NCI-H446 treated with DMSO at 0.1 percent for 48 hours (cell line): ENCODE measurements at places on chromosomes 2 and 18.

GRCh38 chr2:70321370-70321769 is 19.5 kb upstream of the FAM136A start:
- no peak for DNase-seq

- DNase-seq, result peak; percentile 9
These were observed 71.1 kb upstream of the TFCP2L1 start for GRCh38 chr2:121356058-121356640.

DNA sequence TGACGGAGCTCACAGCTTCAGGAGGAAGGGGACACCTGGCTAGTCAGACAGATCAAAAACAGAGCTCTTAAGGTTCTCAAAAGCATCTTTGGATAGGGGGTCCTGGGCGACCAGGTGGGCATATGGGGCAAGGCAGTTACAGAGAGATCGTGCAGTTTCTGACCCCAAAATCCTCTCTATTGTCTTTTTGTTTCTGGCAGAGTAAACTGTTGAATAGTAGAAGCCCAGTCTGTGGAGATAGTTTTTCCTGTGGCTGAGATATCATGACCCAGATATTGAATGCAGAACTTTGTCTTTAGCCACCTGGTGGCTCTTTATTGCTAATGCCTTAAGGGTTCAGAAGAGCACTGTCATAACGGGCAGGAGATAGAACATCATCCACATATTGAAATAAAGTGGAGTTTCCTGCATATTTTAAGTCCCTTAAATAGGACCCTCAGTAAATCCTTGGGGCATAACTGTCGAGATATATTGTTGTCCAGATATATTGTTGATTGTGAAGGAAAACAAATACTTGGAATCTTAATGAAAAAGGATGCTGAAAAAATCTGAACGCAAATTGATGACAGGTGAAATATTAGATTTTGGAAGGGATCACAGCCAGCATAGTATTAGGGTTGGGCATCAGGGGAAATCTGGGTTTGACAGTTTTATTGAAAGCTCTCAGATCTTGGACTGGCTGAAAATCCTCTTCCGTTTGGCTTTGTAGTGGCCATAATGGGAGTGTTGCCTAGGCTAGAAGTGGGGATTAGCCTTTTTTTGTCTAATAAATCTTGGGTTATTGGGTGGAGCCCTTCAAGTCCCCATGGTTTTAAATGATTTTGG is 14.1 kb upstream of the ZDBF2 start:
- no peak for DNase-seq

DNA sequence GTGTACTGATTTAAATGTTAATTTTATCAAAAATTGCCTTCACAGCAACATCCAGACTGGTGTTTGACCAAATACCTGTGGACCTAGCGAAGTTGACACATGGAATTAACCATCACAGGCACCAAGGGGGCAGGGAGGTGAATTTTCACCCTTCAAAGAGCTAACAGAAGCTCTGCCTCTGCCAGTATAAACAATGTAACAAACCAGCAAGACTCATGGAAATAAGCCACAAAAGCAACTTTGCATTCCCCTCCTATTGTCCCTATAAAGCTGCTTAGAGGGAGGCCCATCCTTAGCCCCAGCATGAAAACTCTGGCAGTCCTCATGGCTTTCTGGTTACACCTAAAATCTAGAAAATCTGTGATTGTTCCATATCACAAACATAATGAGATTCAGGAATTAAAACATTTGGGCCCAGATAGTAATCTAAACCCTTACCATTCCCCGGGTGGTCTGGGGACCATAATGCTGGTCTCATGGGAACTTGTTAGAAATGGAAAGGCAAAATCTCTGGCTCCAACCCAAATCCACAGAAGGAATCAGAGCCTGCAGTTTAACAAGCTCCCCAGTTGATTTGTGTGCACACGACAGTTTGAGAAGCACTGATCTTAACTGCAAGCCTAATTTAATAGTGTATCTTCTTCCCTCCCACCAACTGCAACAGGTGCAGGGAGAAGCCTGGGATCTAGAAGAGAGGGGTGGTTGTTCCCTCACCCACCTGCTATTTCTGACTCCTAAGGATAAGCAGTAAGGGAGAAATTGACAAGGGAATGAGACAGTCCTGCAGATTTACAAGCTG is 23.1 kb downstream of the SERPINB11 start:
- DNase-seq, result no peak

- no peak for DNase-seq
These were observed 2.2 kb upstream of the MTCL1 start for GRCh38 chr18:8703092-8703709.

DNA sequence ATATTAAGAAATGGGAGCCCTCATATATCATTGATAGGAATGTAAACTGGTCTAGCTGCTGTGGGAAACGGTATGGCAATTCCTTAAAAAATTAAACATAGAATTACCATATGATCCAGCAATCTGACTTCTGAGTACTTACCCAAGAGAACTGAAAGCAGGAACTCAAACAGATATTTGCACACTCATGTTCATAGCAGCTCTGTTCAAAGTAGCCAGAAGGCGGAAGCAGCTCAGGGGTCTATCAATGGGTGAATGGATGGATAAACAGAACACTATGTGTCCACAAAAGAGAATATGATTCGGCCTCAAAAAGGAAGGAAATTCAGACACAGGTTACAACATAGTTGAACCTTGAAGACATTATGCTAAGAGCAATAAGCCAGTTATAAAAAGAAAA is 135.7 kb upstream of the NDUFV2 start:
- no peak for DNase-seq

DNA sequence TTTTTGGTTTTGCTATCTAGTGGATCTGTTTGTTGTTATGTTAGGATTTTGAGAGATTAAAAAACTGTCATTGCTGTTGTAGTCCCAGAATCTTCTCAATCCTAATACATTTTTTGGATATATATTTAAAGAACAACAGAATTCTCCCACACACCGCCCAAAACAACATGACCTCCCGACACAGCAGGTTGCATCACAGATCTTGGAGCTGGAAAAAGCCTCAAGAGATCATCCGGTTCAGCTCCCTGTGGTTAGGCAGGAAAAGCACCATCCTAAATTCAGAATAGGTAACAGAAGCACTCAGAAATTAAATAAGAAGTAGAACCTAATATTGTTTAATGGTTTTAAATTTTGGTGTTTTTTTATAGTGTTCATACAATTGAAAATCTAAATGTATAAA is 251.4 kb upstream of the STON1 start:
- DNase-seq, result no peak

GRCh38 chr18:48084041-48084757 is 153.7 kb upstream of the SMAD2 start:
- no peak for DNase-seq

GRCh38 chr18:36135264-36135663 is 5.6 kb downstream of the ELP2 start:
- DNase-seq, result no peak

- DNase-seq, result no peak
These were observed 31.5 kb downstream of the CPO start for GRCh38 chr2:206970589-206971360.

- DNase-seq, result no peak
These were observed 550.7 kb downstream of the THSD7B start for GRCh38 chr2:137316075-137316474.

DNA sequence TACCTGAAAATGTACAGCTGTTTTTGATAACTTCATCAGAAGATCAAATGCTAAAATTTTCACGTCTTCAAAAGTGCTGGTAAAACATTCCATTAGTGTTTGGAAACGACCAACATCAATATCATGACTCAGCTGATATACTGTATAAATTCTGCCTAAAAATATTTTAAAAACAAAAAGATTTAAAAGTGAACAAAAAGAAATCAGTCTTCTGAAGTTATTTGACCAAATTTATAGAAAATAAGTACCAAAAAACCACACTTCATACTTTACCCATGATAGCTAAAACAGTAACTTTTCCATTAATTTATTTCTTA is 35.6 kb downstream of the THADA start:
- DNase-seq, result no peak

- DNase-seq, result no peak
These were observed 19.5 kb downstream of the MYO1B start for GRCh38 chr2:191264647-191265081.

GRCh38 chr2:233829193-233830110 is 24.9 kb downstream of the HJURP start:
- no peak for DNase-seq

DNA sequence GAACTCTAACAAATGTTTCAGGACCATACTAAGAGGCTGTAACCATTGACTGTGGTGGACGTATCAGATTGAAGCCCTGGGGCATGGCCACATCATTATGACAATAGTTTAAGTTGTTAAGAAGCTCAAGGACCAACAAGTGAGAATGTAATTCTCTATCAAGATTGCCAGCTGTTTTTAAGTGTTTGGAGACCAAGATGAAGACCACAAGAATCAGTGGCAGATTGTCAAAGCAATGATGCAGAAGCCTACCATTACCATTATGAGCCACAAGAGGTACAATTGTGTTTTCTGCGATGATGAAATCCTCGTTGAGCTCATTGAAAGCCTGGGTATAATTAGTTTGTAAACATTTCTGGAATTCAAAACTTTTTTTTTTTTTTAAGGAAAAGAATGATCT is 261.1 kb upstream of the ZEB2 start:
- DNase-seq, result no peak

DNA sequence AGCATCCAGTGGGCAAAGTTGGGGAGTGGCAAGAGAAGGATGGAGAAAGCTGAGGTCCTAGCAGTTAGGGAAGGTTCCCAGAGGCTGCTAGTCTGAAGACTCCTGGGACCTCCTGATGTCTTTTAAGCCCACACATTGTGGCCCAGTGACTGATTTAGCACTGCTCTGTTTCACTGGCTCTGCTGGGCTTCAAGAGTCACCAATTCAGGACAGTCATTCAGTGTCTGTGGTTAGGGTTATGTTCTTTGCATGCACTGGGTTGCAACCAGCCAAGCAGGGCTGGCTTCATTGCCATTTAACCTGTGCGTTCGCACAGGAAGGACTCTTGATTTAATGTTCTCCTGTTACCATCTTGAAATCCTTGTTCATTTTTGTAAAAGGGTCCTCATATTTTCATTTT is 199.2 kb downstream of the ICOS start:
- no peak for DNase-seq

DNA sequence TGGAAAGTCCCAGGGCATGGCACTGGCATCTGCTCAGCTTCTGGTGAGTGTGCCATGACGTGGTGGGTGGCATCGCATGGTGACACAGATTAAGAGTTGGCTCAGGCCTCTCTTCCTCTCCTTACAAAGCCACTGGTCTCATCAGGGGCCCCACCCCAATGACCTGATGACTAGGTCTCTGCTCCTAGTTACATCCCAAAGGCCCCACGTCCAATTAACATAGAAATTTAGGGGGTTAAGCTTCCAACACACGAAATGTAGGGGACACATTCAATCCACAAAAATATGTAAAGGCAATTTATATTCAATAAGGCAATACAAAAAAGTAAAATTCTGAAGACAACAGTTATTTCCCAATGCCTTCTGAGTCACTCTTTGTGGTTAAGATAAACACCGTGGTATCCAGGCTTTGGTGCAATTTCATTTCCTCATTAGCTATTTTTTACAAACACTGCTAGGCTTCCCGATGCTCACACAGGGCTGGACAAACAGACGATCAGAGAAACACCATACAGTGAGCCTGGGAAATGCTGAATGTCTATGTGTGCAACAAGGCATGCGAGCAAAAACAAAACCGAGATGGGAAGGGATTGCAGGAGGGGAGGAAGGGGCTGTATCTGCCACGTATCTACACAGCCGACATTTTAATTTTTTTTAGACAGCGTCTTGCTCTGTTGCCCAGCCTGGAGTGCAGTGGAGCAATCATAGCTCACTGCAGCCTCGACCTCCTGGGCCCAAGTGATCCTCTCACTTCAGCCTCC is 67.2 kb downstream of the MBP start:
- DNase-seq, result no peak

DNA sequence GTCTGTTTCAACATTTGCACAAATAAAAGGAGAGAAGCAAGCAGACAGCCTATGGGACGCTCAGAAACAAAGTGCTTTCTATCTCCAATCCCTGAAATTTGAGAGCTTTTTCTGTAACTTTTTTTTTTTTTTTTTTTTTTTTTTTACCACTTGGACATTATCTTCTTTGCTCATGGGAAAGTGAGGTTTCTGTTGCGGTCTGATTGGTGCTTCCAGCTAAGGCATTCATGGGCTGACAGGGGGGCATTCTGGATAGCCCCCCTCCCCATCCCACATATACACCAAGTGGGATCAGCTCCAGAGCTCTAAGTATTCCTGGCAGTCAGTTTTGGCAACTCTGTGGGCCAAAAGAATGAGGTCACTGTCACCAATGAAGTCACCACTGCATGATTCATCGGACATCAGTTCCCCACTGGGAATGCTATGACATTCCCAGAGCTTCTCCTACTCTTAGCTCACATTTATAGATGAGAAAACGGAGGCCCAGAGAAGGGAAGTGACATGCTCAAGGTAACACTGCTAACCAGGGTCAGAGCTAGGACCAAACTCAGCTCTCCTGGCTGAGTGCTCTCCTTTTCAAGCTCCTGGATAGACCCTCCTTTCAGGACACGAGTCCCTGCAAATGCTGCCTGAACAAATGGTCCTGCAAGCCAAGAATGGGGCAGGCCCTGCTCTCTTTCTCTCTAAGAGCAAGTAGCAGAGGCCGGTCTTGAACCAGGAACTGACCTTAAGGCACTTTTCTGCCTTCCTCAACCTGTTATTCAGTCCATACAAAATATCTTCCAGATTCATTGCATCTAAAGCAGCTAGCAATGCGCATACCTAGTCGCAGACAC is 61.3 kb downstream of the TMEM247 start:
- peak; percentile 79 for DNase-seq

DNA sequence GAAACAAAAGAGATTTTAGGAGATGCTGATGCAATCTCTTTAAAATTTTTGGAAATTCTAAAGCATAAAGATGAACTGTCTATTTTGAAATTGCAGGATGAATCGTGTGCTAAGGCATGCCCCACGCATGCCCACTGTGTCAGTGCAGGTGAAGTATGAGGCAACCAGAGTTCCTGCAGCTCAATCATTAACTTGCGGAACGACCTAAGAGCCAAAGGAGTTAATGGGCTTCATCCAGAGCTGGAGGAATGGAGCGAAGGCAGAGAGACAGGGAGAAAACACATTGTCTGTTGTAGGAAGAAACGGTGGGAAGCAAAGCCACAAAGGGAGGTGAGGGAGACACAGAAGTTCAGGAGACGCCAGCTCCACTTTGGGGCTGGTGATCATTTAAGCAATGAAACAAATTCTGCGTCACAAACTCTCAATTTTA is 265.2 kb downstream of the CCDC85A start:
- DNase-seq, result no peak

GRCh38 chr2:214379227-214379626 is 31.6 kb upstream of the VWC2L start:
- peak; percentile 22 for DNase-seq

DNA sequence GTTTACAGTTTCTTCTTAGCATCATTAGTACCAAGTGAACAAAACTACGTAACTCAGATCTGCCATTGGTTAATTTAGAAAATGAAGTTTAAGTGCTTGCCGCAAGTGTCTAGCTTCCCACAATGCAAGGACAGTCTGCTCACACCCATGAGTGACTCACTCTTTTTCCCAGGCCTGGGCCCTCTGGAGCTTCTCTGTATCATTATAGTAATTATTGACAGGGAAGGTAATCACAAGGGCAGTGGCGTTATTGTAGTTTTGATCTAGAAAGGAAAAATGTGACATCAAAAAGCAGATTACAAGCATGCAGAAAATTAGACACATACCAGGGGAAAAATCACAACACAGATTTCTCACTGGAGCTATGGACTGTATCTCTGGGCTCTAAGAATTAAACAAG is 38.5 kb downstream of the NPC1 start:
- no peak for DNase-seq

- DNase-seq, result no peak
These were observed 36.6 kb upstream of the DYNC2LI1 start for GRCh38 chr2:43737097-43737854.

GRCh38 chr2:128444121-128444771 is 125.6 kb upstream of the HS6ST1 start:
- DNase-seq, result no peak

GRCh38 chr18:45522371-45522770 is 92.9 kb upstream of the SLC14A2 start:
- no peak for DNase-seq
